ENCODE measurements at places on chromosomes 6 and 20. TPM values are rescaled to one million over a fixed set of nuclear protein-coding genes. Genes with fewer than 3 reads are reported as not detected.

Gene TMEM244
- total RNA-seq, result not detected

GRCh38 chr6:6559994-6560570, 28.4 kb upstream of the LY86 start:
- peak; percentile 61 for DNase-seq

DNA sequence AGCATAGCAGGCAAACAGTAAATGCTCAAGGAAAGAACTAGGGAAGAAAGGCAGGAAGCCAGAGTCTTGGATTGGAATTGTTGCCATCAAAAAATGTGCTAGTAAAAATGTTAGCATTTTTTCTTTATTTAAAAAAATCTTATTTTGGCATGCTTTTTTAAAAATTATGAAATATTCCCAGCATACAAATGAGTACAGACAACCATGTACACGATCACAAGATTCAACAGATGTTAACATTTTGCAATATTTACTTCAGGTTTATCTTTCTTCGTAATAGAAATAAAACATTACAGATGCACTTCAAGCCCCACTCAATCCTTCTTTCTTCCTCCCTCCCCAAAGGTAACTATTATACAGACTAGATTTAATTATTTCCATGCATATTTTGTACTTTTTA, 27.4 kb upstream of the NOP56 start:
- DNase-seq, result no peak

GRCh38 chr6:129947797-129948196, 70.6 kb upstream of the L3MBTL3 start:
- no peak for DNase-seq

DNA sequence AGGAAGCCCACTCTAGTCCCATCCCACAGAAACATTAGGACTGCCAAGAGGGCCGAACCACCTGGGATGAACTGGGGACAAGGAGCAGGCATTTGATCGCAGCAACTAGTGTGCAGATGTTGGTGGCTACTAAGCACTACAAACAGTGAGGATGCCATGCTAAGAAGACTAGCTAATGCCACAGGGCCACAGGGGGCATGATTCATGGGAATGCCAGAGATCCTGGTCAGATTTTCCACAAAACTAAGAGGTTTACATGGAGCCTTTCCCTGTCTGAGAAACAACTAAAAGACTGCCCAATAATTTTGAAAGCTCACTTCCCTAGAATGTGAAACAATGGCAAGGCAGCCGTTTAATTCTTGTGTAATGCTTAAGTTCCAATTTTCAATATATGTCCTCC, 375.9 kb upstream of the PTCHD4 start:
- DNase-seq, result no peak

Gene SLC17A9
- 20.6 TPM for total RNA-seq

Gene HLA-A
- 1,515 TPM for total RNA-seq

- DNase-seq, result peak; percentile 53
These were observed 24.7 kb upstream of the PYGB start for GRCh38 chr20:25223179-25223661.

Gene OR14J1
- total RNA-seq, result not detected

Gene IP6K3
- not detected for total RNA-seq

- no peak for DNase-seq
These were observed 37.2 kb upstream of the DOK5 start for GRCh38 chr20:54438166-54438565.

Gene C6orf52
- 3.9 TPM for total RNA-seq

Gene CLIC5
- 1.5 TPM for total RNA-seq

Gene SLC17A3
- total RNA-seq, result not detected

GRCh38 chr6:109059153-109059552, 35.5 kb downstream of the SESN1 start:
- no peak for DNase-seq

DNA sequence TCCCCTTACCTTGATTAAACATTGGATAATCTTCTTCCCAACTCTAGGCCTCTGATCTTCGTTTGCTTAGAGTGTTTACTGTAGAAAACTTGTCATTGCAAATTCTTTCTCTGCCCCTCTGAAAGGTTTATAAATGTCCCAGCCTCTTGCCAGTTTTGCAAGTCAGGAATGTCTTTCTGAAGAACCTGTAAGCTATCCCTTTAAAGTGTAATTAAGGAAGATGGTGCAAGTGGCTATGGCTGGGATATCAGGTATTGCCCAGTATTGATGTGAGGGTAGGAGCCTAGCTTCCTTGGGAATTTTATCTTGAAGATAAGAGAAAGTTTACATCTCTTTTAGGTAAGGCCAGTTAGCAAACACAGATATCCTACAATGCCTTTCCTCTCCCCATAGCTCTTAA, 211.0 kb upstream of the RIMS1 start:
- no peak for DNase-seq

GRCh38 chr20:53224851-53225250, 252.7 kb downstream of the TSHZ2 start:
- DNase-seq, result no peak

DNA sequence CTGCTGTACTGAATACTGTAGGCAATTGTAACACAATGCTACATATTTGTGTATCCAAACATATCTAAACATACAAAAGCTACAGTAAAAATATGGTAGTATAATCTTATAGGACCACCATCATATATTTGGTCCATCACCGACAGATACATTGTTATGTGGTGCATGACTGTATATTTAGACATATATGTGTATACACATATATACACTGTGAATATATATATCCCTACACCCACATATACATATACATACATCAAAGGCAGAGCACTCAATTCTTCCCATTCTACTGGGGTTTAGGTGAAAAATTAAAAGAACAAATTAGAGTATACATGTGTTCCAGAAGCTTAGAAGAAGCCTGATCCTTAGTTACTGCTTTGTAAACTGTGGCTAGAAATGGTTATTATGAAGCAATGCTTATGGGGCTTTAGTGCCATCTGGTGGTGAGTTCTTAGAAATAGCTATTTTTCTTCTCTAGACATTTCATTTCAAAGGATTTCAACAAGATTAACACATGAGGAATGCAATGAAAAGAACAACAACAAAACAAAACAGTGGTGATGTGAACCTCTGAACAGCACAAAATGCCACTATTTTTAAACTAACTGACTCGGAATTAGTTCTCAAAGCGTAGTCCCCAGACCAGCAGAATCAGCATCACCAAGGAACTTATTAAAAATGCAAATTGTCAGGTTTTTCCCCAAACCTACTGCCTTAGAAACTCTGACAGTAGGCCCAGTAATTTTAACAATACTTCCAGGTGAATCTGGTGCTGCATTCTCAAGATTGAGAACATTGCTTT, 38.0 kb downstream of the PKHD1 start:
- DNase-seq, result peak; percentile 25

All from activated naive CD4-positive, alpha-beta T cell treated with anti-CD3 and anti-CD28 coated beads for 36 hours (primary cell).